ENCODE measurements at places on chromosomes 5 and 9.

- peaks cover 6% of the 10 kb centered on the region for H3K36me3 ChIP-seq
- H3K27ac ChIP-seq = no peak overlapping the region
- no peak overlapping the region for H3K4me3 ChIP-seq
- DNase-seq = no peak
Measured at GRCh38 chr5:140795259-140795641, 598 bp downstream of the PCDHA2 start.

DNA sequence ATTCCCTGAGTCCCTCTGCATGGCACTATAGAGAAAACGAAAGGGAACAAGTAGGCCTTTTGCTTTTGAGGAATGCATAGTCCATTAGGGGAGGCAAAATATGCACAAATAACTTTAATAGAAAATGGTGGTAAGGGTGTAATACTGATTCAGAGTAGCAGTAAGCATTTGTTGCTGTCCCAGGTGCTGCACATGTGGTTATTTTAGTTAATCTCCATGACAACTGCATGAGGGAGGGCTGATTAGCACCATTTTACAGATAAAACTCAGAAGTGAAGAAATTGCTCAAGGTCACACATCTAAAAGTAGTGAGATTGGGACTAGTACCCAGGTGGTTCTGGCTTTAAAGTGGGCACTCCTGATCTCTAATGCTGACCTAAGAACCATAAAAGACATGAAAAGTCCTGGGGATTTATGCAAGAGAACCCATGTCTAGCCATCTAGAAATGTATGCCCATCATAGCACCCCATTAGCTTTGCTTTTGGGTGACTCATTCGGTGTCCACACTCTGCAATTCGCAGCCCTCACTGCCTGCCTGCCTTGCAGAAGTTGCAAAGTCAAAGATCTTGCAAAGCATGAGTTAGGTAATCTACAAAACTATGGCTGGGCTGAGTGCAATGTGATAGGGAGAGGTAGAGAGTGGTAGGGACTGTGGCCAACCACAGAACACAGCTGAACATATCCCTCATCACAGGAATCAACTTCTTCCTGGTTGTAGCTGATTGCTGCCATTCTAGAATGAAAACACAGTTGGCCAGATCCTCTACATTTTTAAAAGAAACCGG, 195.2 kb downstream of the PTTG1 start:
- H3K36me3 ChIP-seq = no peaks in the 10 kb centered on the region
- no peak overlapping the region for H3K4me3 ChIP-seq
- H3K27ac ChIP-seq = no peak overlapping the region
- DNase-seq = no peak
- H3K27me3 ChIP-seq = peaks cover 5% of the 10 kb centered on the region

DNA sequence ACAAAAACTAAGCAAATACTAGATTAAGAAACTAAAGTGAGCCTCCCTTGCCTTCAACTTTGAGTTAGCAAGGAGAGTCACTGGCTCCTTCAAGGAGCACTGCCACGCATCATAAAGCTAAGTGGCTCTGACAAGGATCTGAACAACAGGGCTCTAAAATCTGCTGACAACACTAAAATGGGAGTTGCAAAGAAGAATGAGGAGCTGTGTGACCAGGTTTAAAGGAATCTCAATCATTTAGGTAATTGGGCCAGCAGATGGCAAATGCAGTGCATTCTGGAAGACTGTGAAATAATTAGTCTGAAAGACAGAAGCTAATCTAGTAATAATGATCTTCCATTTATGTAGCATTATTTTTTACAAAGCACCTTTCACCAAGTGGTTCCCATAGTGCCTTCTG, 297.0 kb upstream of the TAS2R1 start:
- H3K27ac ChIP-seq = no peak overlapping the region
- no peak overlapping the region for H3K4me3 ChIP-seq
- DNase-seq = no peak
- H3K27me3 ChIP-seq = no peaks in the 10 kb centered on the region
- H3K36me3 ChIP-seq = peaks cover 3% of the 10 kb centered on the region
- H3K4me1 ChIP-seq = no peaks in the 10 kb centered on the region

DNA sequence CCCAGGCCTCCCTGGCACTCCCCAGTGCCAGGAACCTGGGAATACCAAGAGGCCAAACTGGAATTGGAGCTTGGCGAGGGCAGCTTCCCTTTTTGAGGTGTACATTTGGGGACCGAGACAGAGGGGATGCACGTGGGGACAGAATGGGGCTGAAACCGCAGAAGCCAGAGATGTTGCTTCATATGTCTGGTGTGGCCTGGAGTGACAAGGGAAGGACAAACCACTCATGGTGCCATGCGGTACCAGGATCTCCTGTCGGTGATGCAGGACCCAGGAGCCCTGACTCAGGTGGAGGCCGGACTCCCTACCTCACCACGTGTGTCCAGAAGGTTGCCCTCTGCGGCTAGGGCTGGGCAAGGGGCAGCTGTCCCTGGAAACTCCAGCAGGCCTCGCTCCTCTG, 4.0 kb upstream of the CSF2 start:
- peaks cover 59% of the 10 kb centered on the region for H3K4me1 ChIP-seq
- peak overlapping the region; percentile 56 for H3K27ac ChIP-seq
- DNase-seq = no peak
- H3K4me3 ChIP-seq = no peak overlapping the region
- peaks cover 8% of the 10 kb centered on the region for H3K36me3 ChIP-seq

DNA sequence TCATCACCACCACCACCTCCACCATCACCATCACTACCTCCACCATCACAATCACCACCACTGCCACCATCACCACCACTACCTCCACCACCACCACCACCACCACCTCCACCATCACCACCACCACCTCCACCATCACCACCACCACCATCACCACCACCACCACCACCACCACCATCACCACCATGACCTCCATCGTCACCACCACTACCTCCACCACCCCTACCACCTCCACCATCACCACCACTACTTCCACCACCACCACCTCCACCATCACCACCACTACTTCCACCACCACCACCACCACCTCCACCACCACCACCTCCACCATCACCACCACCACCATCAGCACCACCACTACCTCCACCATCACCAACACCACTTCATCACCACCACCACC, 23.5 kb upstream of the ADCY2 start:
- H3K27me3 ChIP-seq = no peaks in the 10 kb centered on the region
- H3K4me1 ChIP-seq = no peaks in the 10 kb centered on the region
- no peak overlapping the region for H3K27ac ChIP-seq
- no peaks in the 10 kb centered on the region for H3K36me3 ChIP-seq
- H3K4me3 ChIP-seq = no peak overlapping the region
- DNase-seq = no peak

DNA sequence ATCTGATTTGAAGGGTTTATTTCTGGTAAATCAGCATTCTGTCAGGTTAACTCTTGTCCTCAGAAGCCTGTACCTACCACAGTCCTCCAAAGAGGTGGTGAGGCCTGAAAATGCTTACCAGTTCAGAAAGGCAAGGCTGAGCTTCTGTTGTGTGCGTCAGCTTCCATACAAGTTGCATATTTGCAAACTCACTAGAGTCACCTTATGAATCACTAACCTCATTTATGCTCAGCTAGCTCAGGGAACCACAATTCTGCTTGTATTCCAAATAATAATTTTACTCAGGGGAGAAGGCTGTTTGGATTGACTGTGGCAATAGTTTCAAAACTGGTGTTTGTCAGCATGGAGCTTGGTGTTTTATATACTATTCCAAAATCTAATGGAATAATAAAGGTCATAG, 355.1 kb upstream of the RFX3 start:
- no peaks in the 10 kb centered on the region for H3K4me1 ChIP-seq
- H3K27me3 ChIP-seq = peaks cover 13% of the 10 kb centered on the region
- DNase-seq = no peak
- H3K36me3 ChIP-seq = no peaks in the 10 kb centered on the region
- H3K27ac ChIP-seq = no peak overlapping the region
- no peak overlapping the region for H3K4me3 ChIP-seq

DNA sequence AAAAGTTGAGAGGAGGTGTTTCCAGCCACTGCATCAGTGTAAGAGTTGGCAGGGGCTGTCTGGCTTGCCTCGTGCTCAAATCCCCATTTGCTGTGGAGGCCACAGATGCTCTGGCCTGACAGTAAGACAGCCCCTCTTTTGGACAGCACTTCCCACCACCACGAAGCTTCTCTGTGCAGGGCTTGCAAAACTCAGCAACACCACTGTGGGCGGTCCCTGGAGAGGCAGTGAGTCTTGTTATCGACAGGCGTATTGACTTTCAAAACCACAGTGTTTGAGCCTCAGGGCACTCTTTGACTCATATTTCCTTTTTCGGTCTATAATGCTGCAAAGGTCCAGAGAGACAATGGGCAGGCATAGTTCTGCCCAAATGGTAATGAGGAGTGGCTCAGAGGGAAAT, 539.5 kb downstream of the EBF1 start:
- peak overlapping the region; percentile 87 for H3K27ac ChIP-seq
- peak overlapping the region; percentile 79 for H3K4me3 ChIP-seq
- no peaks in the 10 kb centered on the region for H3K36me3 ChIP-seq

Data from stimulated activated naive B cell treated with anti-CD40 and anti-IgM and Interleukin-4, amounts not matched to agents 10 μg/mL and 1 μg/mL and 100 μg/mL, for 72 hours (primary cell).